Dorsolateral prefrontal cortex (tissue), 122 donors: ENCODE measurements at places on chromosomes 16 and 17.

DNA sequence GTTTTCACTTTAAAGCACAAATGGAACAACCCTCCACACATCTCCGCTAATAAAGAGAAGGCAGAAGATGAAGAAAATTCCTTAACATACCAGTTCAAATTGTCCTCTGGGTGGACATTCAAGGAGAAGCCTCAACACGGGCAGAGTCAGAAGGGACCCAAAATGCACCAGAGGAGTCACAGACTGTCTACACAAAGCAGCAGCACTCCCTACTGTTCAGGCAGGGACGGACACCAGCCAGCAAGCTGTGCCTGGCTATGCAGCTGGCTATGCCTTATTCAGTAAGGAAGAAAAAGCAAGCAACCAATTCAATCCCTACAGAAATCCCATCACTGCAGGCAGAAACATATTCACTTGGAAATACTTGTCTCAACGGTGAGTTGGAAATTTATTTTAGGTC is 8.1 kb downstream of the DNAJC7 start:
- DNase-seq: peak; percentile 80

- DNase-seq: no peak
Measured at GRCh38 chr16:23927796-23928195, 92.0 kb downstream of the PRKCB start.

DNA sequence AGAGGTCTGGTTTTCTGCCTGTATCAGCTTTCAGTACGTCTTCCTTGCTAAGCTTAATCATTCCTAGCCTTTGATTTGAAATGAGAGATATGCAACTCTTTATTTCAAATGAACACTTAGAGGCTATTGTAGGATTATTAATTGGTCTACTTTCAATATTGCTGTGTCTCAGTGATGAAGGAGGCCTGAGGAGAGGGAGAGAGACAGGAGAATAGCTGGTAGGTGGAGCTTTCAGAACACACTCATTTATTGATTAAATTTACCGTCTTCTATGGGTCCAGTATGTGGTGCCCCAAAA is 187.0 kb downstream of the BCAS3 start:
- DNase-seq: no peak

- no peak for DNase-seq
Measured at GRCh38 chr17:58267347-58268324, 13.1 kb downstream of the MPO start.

GRCh38 chr17:32331243-32332040 is 10.5 kb downstream of the C17orf75 start:
- DNase-seq: no peak

DNA sequence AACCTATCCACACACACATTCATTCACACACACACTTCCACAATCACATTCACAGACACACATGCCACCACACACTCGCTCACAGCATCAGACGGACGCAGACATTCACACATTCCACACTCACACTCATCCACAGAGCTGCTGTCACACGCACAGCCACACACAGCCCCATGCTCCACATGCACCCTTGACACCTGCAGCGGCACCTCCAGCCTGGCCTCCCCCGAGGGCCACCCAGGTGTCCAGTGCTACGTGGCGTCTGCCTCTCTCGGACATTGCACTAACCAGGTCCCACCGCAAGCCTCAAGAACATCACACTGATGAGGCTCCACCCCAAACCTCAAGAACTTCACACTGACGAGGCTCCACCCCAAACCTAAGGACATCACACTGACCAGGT is 155.2 kb downstream of the RBFOX3 start:
- DNase-seq: no peak

DNA sequence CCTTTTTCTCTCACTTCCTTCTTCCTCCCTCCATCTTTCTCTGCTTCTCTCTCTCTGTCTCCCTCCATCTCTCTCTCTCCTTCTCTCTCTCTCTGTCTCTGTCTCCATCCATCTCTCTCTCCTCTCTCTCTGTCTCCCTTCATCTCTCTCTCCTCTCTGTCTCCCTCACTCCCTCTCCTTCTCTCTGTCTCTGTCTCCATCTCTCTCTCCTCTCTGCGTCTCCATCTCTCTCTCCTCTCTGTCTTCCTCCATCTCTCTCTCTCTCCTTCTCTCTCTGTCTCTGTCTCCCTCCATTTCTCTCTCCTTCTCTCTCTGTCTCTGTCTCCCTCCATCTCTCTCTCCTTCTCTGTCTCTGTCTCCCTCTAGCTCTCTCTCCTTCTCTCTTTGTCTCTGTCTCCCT is 194.1 kb downstream of the GSG1L start:
- DNase-seq: no peak

DNA sequence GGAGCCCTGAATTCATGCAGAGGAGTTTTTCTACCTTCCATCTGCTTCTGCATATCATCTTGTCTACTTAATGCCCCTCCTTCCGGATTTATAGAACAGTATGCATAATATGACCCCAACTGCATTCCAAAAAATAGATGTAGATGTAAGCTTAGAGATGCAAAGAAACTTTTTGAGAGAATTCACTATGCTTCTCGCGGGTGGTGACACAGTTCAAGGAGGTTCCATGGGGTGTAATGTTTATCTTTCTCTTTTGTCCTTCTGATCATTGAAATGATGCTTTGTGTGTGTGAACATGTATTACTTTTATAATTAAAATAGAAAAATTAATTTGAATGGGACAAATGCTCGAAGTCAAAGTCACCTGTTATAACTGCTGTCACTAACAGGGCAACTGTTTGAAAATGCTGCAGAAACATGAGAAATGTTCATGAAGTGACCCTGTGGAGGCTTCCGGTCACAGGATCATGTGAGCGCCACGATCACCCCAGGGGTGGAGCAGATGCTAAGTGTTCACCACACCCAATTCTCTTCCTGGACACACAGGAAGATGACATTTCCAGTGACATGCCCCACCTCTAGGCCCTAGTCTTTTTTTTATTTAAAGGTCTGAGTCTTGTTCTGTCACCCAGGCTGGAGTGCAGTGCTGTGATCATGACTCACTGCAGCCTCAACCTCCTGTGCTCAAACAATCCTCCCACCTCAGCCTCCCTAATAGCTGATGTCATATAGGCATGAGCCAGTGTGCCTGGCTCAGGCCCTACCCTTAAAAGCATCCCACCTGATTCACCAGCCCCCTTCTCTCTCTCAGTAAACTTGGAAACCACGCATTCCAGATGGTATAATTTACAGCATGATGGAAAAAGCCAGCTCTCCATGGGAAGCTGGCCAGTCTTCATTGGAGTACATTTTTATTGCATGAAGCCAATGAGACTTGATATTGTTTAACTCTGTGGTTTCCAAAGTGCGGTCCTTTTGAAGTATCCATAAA is 21.0 kb upstream of the AGRP start:
- DNase-seq: no peak

DNA sequence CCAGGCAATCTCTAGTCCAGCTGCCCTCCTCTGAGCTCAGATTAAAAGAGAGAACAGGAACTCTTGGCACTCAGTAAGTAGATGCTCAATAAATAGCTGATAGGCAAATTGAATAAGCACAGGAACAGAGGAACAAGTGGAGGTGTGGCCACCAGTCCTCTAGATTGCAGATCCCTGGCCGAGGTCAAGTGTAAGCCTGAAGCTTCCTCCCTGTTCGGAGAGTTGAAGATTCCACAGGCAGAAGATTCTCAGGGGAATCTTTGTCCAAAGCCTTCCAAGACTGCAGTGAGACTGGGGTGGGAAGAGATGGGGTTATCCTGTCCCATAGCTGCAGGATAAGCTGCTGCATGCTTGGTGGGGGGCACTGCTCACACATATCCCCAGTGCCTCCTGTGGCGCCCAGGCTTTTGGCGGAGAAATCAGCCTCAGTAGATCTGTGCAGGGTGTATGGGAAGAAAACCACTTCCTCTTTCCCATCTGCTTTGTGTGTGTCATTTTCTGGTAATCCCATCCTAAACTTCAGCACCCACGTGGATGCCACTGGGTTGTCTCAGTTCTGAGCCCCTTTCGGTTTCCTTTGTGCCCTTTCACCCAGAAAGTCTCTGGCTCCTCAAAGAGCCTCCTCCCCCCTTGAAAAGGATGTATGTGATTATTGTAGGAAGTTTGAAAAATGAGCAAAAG is 12.1 kb downstream of the CD300A start:
- DNase-seq: no peak

GRCh38 chr16:23867566-23867965 is 31.8 kb downstream of the PRKCB start:
- DNase-seq: no peak

DNA sequence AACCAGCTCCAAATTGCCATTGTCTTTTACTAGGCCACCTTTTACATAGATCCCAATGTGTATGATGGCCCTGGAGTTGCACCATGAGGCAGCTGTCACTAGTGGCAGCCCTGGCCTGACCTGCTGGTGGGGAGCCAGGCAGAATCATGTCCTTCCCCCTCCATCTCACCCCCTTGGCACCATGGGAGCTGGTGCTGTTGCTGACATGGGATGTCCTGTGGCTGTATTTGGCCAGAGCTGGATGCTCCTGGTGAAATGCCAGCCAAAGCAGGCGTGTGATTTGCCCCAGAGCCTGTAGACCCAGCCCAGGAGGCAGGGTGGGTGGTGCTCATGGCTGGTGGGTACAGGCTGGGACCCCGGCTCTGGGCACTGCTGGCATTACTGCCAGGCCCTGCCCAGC is 18.6 kb downstream of the SLC12A3 start:
- no peak for DNase-seq

DNA sequence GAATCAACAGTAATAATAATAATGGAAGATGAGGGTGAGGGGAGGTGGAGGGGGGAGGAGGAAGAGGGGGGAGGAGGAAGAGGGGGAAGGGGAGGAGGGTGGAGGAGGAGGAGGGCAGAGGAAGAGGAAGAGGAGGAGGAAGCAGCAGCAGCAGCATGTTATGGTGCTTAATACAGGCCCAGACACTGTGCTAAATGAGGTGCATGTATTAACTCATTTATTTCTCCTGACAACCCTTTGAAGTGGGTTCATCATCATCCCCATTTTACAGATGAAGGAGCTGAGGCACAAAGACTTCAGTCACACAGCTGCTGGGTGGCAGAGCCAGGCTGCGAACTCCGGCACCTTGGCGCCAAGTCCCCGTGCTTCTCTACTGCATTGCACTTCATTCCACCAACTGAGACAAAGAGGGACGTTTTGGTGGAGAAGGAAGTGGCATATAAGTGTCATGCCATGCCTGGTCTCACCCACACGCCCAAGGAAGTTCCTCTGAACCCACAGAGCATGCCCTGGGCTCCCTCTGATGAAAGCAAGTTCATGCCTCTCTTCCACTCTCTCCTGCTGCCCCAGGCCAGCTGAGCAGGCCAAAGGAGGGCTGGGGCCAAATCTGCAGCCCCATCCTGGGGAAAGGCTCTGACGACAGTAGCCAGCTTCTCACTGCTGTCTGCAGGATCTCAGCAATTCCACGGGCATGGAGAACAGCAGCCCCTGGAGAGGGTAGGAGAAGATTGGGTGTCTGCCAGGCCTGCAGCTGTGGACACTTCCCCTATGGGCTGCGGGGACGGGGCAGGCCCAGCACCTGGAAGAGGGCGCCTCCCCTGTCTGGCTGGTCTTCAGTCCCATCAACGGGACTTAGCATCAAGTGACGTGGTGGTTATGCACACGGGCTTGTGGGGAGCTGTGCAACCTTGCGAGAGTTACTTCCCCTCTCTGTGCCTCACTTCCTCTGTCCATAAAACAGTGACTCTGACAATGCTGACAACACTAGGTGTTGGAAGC is 21.8 kb downstream of the XYLT1 start:
- DNase-seq: no peak

DNA sequence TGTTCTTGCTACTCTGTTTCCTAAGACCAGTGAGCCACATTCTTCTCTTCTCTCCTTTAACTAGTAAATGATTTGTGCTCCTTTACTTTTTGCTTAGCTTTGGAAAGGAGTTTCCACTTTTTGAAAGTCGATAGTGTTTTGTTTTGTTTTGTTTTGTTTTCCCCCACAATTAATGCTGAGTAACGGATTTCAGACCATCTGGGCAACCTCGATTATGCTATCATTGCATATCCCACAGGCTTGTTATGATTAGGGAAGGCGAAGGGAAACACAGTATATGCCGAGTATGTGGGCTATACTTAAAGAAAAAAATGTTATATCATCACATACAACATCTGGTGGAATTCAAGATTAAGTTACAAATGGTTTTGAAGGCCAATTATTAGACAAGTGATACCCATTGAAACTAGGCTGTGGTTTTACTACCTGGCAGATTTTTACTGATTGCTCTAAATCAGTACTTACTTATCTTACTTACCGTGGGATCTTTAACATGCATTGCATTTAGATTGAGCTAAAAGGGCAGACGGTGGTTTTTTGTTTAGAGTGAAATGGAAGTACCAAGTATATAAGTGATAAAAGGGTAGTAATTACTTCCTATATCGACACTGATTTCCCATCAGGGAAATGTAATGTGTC is 361.3 kb upstream of the SOX9 start:
- no peak for DNase-seq

DNA sequence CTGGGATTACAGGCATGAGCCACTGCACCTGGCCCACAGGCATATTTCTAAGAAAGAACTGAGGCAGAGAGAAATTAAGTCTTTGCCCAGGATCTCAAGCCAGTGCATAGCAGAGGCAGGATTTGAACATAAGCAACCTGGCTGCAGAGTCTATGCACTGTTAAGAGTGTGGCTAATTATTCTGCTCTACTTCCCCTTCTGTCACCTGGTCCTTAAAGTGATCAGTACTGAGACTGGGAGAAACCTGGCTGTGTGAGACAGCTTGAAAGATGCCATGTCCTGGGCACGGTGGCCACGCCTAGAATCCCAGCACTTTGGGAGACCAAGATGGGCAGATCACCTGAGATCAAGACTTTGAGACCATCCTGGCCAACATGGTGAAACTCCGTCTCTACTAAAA is 58.1 kb downstream of the IQCK start:
- DNase-seq: no peak

GRCh38 chr16:17556276-17557052 is 85.7 kb upstream of the XYLT1 start:
- DNase-seq: no peak

GRCh38 chr17:83078378-83079351 is 744 bp upstream of the METRNL start:
- DNase-seq: no peak

- no peak for DNase-seq
Measured at GRCh38 chr16:73171380-73171779, 123.5 kb upstream of the ZFHX3 start.

DNA sequence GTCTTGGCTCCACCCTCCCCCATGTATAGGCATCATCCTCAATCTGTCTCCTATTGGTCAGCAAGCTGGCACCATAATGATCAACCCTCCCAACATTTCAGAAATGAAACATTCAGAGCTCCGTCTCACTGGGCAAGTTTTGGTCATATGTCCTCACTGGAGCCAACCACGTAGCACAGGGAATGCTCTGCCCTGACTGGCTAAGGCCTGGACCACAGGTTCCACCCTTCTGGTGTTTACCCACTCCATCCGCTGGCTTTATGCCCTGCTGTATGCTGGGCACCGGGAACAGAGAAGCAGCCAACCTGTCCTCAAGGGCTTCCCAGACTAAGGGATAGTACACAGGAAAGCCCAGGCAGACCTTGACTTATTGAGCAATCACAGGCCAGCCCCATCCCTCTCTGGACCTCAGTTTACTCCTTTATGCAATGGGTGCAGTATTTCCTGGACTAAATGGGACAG is 20.5 kb downstream of the MYO15A start:
- DNase-seq: peak; percentile 76

- no peak for DNase-seq
Measured at GRCh38 chr17:62626719-62627218, 701 bp upstream of the MRC2 start.
